D341Med (cell line): ENCODE measurements at places on chromosomes 3 and 15.
A peak's percentile ranks its signal among the peaks of the same experiment; 100 is the strongest.

GRCh38 chr3:150172356-150172755, 201.7 kb upstream of the PFN2 start:
- no peak for DNase-seq

DNA sequence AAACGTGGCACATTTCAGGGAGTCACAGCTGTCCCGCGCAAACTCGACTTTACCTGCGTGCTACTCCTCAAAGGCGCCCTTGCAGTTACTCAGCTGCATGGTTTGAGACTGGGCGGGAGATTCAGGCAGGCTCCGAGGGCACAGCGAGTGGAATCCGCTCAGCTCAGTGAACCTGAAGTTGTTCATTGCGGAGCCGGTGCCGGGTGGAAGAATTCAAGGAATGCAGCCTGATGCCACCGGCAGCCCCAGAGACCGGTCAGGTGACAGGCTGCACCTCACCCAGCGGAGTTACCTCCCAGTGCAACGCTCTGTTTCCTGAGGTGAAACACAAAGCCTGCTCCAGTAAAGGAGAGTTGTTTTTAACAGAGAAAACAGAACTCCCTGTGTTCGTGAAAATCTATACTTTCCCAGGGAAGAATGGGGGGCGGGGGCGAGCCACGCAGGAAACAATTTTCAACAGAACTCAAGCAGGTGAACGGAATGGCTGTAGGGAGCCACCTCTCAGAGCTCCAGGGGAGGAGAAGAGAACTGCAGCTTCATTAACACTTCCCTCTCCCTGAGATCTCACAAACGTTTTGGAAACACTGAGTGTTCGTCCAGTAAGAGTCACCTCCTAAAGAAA, 3.8 kb downstream of the VEPH1 start:
- peak; percentile 31 for DNase-seq

DNA sequence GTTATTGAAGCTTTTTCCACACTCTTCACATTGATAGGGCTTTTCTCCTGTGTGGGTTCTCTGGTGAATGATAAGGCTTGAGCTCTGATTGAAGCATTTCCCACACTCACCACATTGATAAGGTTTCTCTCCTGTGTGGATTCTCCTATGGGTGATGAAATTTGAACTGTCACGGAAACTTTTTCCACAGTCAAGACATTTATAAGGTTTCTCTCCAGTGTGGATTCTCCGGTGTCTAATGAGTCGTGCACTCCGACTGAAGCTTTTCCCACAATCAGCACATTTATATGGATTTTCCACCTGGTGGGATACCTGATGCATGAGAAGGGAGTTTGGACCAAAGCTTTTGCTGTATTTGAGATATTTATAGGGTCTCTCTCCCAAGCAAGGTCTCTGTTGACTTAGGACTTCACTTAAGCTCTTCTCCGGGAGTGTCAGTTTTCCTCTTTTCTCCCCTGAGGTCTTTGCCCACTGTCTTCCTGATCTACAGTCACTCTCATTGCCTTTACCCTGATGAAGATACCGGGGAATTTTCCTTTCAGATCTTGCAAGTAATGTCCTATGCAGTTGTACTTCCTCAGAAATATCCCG, 9.4 kb downstream of the ZSCAN29 start:
- no peak for DNase-seq

DNA sequence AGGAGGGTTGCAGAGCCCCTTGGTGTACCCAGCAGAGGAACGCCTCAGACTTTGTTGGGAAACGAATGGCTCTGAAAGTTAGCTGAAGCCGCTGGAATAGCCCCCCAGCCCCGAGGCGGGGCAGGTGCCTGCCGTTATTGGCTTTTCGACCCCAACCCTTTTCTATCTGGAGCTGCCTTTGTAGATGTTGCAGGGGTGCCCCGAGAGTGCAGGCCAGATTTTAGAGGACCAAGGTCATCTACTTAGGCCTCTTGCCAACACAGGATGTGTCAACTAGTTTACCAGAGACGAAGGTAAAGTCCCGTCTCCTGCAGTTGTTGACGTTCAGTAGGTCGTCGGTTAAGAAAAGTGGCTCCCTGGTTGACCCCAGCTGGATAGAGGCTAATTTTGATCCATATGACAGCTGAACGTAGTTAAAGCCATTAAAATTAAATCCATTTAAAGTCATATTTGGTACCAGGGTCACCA, 579 bp upstream of the UBE3A start:
- DNase-seq = no peak

GRCh38 chr15:23854203-23854911, 167.3 kb upstream of the NDN start:
- DNase-seq = no peak

- DNase-seq = peak; percentile 45
Observed at GRCh38 chr3:25046911-25047771, 380.9 kb upstream of the RARB start.

DNA sequence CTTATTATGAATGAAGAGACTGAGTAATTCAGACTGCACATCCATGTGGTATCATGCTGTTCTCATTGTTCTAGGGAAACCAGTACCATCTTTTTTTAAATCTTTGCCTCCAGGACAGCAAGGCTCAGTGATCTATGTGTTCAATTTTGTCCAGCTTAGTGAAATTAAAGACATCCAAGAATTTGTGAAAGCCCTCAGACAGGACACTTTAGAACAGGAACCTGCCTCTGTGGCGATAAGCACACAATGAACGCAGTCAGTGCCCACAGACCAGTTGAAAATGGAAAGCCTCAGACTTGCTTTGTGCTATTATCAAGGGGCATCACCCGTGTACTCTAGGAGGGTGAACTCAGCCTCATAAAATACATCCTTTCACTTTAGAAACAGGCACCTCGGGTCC, 20.1 kb downstream of the EID1 start:
- DNase-seq = no peak

- DNase-seq = no peak
Observed at GRCh38 chr3:99648516-99648915, 10.1 kb downstream of the COL8A1 start.

GRCh38 chr3:142861926-142862325, 27.0 kb downstream of the PCOLCE2 start:
- no peak for DNase-seq

DNA sequence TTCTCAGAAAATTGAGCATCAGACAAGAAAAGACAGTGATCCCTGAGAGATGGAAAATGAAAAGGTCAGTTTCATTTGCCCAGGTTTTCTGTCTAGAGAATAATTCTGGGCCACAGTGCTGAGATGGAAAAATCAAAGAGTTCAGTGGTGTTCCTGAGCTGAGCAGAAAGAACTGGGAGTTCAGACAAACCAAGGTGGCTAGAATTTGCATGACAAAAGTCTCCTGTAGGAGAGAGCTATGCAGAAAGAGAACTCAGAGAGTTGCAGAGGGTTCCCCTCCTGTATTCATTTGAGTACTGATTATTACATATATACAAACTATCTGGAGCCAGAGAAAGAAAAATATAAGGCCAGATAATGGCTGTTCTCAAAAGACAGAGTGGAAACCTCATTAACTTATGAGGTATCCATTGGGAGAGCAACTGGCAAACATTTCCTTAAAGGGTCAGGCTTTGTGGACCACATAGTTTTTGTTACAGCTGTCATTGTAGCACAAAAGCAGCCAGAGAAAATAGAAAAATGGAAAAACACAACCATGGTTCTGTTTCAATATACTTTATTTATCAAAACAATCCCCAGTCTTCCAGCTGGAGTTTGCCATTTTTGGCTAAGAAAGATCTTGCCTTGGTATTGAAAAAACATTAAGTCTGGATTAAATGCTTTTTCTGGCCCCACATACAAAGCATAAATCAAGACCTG, 1004.1 kb downstream of the TBL1XR1 start:
- no peak for DNase-seq

- no peak for DNase-seq
Observed at GRCh38 chr15:52732551-52732950, 53.4 kb upstream of the ATOSA start.

- peak; percentile 90 for DNase-seq
Observed at GRCh38 chr3:9396632-9397331, 633 bp upstream of the SETD5 start.

DNA sequence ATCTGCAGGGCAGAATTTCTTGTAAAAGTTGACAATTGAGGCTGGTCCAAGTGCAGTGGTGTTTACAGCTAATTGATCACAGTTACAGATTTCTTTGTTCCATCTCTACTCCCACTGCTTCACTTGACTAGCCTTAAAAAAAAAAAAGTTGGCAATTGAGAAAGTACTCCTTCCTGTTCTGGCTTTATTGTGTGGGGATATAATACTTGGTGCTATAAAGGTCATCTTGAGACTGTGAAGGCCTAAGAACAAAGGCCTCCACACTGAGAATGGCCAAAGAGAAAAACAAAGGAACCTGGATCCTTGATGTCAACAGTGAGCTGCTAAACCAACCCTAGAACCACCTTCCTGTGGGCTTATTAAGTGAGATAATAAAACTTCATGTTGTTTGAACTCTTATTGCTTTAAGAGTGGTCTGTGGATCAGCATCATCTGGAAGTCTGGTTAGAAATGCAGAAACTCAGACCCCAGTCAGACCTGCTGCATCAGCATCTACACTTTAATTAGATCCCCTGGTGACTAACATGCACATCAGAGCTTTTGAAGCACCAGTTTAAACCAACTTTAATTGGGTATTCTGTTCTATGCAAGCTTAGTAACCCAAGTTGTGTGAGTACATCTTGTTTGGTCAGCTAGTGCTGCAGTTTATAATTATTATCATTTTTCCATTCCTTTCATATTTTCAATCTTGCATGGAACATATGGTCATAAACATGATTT, 55.2 kb downstream of the TMOD3 start:
- no peak for DNase-seq

DNA sequence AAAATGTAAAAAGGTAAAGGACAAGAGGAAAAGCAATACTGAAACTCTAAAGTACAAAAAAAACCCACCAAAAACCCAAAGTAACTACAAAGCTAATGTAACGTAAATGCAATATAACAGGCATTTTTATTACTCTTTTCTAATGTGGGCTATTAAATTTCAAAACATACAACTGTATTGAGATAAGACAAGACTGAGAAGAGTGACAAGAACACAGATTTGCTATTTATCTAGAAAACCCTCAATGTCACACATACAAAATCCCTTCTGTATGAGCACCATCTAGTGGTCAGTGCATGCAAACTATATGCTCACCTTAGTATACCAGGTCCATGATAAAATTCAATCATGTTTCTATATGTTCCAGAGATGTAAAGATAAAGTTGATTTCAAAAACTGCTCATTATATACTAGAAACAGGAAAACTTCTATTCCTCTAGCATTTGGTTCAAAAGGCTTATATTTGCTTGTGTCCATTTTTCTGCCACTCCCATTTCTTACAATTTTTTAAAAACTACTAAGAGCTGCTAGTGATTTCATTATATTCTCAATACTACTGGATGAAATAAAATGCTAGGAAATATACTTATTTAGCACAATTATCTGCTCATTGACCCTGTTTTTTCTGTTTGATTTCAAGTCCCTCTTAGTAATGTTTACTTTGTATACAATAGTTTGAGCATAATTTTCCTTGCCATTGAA, 111.4 kb downstream of the DLG1 start:
- peak; percentile 55 for DNase-seq

DNA sequence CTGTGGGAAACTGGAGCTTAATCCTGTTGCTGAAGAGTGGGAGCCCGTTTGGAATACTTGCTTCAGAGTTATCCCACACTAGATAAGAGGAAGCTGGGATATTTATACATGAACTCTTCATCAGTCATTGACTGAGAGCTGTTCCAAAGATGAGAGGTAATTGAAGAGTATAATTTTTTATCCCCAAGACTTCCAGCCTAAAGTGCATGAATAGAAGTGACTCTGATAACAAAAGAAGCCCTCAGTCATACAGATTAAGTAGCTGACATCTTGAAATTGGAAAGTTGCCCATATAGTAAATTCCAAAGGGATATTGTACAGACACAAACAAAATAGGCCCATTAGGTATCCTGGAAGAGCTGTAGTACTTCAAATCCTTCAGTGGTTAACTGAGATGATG, 268.0 kb downstream of the EPHA3 start:
- DNase-seq = no peak

GRCh38 chr3:178263236-178263916, 272.9 kb upstream of the KCNMB2 start:
- DNase-seq = no peak

DNA sequence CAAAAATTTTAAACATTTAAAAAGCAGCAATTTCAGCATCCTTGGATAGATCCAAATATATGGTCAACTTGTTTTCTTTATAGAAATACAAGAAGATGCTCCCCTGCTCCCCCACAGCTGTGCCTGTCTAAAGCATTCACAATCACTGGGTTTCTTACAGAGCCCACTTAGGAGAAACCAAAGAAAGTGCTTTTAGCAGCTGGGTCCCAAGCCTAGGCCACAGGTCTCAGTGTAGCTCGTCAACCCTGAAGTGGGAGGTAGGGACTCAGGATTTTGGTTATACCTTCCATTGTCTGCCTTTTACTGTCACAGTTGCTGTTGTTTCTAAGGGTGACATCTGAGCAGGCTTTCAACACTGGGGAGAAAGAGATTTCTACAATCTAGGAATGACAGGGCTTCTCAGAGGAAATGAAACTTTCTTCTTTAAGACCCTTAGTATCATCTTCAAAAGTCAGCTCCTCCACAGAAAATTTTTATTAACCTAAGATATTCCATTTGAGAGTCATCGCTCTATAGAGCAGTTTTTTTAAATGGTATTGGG, 199.3 kb upstream of the CMC1 start:
- no peak for DNase-seq

GRCh38 chr15:73885954-73886700, 12.8 kb downstream of the TBC1D21 start:
- no peak for DNase-seq

DNA sequence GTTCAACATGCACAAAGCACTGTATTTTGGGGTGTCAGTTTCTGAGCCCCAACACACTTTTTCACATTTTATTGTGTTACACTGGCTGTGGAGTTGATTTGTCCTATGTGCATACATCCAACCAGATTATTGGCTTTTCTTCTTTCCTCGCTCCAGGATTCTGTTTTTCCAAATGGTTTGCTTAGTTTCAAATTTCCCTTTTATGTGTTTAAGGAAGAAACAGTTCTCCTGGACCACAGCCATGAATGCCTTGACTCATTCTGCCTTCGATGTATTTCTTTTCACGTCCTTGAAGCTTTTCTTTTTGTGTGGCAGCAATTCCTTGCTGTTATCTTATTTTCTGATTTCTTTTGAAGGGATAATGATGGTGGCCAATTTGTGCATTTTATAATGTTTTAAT, 53.8 kb downstream of the CACNA2D3 start:
- no peak for DNase-seq

DNA sequence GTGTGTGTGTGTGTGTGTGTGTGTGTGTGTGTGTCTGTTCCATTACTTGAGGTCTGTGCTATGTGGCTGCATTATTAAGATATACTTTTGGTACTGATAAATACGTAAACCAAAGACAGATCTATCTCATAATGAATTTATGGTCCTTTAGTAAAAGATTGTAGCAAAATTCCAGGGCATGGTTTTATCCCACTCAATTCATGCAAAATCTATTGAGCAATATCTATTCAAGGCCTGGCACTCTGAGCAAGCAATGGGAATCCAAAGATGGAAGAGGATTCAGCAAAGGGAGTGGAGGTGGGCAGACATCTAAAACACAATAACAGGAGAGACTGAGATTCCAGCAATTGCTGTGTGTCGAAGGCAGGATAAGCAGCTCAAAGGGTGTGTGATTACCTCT, 86.8 kb downstream of the RFTN1 start:
- no peak for DNase-seq

- DNase-seq = no peak
Observed at GRCh38 chr3:180457225-180457624, 144.7 kb upstream of the TTC14 start.

- no peak for DNase-seq
Observed at GRCh38 chr3:25962255-25962654, 172.4 kb downstream of the OXSM start.

- DNase-seq = no peak
Observed at GRCh38 chr3:42067326-42067725, 23.8 kb upstream of the TRAK1 start.
